ENCODE measurements at places on chromosomes 6 and 20. TPM values are rescaled to one million over a fixed set of nuclear protein-coding genes. Genes with fewer than 3 reads are reported as not detected.

The GCNT2 gene
- 19.8 TPM for total RNA-seq

The PLEKHG1 gene
- total RNA-seq: 78.7 TPM

The PRSS16 gene
- not detected for total RNA-seq

The PACSIN1 gene
- not detected for total RNA-seq

The TP53TG5 gene
- not detected for total RNA-seq

The ITPA gene
- total RNA-seq: 27.1 TPM

The INSM1 gene
- not detected for total RNA-seq

The KIF25 gene
- not detected for total RNA-seq

Measured in thoracic aorta endothelial cell (primary cell).